ENCODE measurements at places on chromosomes 11 and 22.

DNA sequence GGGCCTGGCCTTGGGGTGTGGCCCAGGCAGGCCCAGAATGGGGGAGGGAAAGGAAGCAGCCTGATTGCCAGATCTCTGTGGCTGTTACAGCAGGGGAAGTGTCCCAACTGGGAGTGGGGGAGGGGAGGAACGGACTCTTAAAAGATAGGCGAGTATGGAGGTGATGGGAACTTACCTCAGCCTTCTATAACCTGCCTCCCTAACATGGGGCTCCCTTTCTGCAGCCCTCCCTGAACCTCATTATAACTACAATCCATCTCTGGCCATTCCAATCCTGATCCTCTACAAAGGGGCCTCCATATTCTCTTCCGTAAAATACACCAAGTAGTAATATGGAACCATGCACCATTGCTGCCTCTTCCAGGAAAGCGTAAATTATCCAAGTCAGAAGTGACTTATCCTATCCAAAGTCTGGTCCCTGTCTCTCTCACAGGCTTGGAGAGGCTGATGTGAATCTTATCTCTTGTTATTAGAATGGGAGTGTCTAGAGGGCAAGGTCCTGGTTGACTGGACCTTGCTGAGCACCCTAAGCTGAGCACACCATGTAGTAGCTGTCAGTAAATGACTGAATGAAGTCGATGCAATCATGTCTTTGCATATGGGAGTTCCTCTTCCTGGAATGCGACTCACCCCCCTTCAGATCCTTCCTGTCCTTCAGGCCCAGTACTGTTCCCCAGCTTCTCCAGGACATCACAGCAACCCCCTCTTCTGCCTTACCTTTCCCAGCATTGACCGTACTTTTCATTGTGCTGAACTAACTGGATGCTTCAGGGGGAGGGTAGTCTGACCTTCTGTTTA, 5.9 kb downstream of the RHOG start:
- no peak for DNase-seq

GRCh38 chr11:66112601-66113499, 42.8 kb downstream of the PACS1 start:
- peak; percentile 85 for DNase-seq

GRCh38 chr11:59801160-59801706, 9.3 kb downstream of the MRPL16 start:
- DNase-seq, result no peak

- DNase-seq, result no peak
Observed at GRCh38 chr11:123640029-123640428, 14.4 kb downstream of the SCN3B start.

GRCh38 chr11:77187111-77187750, 59.2 kb downstream of the MYO7A start:
- no peak for DNase-seq

DNA sequence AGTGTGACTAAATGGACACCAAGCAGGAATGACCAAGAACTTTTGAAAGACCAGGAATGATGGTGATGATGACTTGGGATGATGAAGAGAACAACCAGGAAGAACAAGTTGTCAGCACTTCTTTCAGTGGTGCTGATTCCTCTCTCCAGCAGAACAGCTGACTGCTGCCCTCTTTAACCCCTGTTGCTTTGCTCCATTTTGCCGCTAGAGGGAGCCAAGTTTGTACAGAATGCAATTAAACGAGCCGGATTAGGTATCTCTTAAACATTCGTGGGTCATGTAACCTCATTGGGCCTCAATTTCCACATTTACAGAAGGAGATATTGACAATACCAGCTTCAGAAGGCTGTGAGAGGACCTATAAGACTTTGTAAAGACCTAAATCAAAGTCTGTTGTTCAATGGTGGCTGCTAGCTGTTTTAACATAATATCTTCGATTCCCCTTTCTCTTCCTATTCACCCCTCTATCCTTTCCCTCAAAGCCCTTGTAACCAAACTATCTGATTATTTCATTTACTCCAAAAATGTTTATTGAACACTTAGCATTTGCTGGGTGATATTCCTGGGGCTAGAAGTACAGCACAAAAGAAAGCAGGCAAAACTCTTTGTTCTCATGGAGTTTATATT, 1.9 kb downstream of the OR4S1 start:
- DNase-seq, result peak; percentile 17

GRCh38 chr11:110165039-110165925, 72.1 kb downstream of the ZC3H12C start:
- no peak for DNase-seq

DNA sequence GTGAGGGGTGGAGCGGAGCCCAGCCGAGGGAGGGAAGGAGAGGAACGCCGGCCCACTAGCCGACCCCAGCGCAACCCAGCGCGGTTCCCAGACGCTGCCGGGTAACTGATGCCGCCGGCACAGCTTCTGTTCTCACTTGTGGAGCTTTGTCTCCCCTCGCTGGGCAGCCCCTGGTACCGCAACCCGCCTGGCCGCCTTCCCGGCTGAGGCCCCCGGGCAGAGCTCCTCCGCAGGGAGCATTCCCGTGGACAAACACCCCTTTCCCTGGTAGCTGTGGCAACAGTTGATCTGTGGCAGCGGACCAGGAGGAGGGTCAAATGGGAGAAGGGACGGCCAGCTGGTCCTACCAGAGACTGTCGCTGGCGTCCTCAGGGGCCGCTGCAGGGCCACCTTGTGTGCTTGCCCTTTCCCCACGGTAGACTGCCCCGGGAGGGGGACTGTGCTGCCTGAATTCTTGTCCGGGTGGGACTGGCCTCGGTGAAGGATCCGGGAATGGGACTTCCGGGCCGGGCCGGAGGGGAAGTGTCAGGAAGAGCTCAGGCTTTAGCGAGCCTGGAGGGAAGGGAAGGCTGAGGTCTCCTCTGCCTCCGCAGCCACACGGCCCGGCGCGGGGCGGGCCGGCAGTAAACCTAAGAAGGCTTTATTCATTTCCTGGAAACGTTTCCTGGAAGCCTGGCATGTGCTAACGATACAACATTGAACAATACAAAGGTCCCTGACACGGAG, 468.0 kb downstream of the OPCML start:
- peak; percentile 24 for DNase-seq

DNA sequence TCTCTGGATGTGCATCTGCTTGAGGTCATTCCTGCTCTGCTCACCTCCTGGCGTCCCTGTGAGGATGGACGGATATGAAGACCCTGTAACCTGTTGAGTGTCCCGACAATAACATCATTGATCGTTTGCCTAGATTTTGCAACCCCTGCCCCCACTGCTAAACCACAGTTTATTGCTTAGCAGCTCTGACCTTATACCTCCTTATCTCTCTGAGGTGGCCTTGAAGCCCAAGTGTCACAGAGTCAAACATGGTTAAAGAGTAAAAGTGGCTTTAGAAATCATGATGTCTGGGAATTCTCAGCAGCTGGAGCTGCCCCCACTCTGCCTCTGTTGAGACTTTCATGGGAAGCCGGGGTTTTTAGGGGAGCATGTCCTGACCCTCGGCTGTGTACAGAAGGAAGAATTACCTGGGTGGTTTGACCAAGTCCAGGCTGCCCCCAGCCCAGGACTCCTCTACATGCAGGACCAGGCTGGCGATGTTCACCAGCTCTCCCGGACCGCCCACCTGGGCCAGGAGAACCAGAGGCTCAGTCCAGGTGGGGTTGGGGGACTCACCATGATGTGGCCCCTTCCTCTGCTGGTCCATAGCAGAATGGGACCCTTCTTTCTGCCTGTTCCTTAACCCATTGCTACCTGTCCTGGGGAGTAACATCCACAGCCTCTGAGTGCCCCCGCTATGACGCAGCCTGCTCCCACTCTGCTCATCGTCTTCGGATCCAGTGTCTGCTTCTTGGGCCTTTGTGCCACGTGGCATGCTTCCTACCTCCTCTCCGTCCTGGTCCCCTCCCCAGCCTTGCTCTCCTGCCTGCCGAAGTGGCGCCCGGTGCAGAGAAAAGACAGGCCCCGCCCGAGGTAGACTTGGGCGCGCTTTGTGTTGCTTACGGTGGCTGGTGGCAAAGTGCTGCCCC, 33.4 kb upstream of the FTH1 start:
- no peak for DNase-seq

GRCh38 chr11:116786966-116787365, 857 bp downstream of the ZPR1 start:
- no peak for DNase-seq

DNA sequence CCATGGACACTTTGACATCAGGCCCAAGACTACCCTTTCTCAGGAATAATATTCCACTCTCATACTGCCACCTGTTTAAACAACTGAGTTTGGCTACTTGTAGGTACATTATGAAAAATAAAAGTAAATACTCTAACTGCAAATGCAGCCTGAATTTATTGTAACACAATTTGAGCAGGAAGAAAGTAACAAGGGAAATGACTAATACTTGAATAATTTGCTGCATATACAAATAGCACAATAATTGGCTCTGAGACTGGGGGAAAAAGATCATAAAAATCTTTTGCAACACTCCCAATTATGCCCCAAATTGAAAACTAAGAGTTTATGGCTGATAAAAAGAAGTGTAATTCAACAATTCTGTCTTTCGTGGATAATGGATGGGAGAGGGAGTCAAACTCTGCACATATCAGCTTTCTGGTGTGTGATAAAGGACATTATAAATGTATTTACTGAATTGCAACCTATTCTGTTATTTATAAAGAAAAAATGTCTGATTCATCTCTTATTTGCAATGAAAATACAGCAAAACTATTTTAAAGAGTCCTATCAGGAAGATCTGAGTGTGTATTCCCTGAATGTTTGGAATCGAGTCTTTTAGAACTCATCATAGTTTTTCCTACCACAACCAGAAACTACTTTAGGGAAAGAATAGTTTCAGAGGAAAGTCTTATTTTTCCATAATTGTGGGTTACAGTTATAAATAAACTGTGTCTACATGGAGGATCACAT, 359.0 kb downstream of the JRKL start:
- no peak for DNase-seq

DNA sequence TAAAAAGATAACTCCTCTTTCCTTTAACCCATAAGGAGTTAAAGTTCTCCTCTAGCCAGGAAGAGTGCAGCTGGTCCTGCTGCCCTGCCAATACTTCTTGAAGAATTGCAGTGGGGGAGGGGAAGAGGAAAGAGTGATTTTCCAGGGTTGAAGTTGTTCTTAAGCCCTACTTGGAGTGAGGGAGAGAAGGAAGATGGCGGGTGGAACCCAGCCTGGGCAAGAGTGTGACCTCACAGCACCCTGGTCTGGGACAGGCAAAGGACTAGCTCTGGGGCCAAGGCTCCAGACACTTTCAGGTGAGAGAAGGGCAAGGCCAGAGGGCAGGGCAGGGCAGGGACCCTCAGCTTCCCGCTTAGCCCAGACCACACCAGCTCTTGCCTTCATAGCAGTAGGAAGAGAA, 6.6 kb downstream of the TNKS1BP1 start:
- no peak for DNase-seq

DNA sequence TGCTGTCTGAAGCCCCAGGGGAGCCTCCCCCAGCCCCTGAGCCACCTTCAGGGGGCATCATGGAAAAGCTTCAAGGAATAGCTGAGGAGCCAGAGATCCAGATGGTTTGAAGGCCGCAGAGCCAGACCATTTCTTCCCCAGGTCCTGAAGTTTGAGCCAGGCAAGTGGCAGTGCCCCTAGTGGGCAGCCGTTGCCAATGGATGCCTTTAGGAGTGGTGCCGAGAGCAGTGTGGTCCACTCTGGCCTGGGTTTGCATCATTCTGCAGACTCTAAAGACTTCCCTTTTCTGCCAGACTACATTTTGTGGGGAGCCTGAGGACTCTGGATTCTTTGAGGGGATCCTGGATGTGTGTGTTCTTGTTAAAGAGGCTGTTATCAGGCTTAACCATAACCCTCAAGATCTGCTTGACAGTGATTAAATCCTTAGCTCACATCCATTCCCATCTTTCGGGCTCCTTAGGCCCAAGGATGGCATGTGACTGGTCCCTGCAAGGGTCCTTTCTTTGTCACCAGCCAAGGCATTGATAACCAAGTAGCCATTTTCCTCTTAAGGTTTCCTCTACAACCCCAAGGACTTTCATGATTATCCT, 13.1 kb downstream of the HINFP start:
- DNase-seq, result no peak

DNA sequence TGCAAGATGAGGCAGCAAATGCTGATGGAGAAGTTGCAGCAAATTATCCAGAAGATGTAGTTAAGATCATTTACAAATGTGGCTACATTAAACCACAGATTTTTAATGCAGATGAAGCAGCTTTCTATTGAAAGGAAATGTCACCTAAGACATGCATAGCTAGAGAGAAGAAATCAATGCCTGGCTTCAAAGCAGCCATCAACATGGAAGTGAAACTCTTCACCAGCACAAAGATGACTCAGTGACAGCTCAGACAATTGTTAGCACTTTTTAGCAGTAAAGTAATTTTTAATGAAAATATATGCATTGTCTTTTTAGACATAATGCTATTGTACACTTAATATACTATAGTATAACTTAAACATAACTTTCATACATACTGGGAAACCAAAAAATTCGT, 71.4 kb downstream of the FANCF start:
- no peak for DNase-seq

- no peak for DNase-seq
Observed at GRCh38 chr11:75773595-75774353, 5.2 kb downstream of the DGAT2 start.

- DNase-seq, result no peak
Observed at GRCh38 chr11:75236062-75236461, 4.5 kb upstream of the TPBGL start.

DNA sequence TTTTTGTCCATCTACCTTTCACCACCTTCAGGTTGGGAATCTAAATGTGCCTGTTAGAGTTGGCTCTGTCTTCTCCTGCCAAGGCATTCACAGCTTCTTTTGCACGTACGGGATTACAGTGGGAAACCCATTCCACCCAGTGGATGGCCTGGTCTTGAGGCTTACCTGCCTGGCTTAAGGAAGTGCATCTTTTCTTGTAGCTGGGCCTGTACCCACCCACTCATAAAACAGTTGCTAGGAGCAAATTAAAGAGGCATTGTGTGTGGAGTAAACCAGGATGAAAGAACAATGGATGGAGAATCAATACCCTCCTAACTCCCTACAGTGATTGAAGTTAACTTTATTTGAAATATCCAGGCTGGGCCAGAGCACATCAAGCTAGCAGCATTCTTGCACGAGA, 71.6 kb downstream of the TEAD1 start:
- no peak for DNase-seq

GRCh38 chr11:62547691-62548281, 1.2 kb upstream of the AHNAK start:
- DNase-seq, result no peak

DNA sequence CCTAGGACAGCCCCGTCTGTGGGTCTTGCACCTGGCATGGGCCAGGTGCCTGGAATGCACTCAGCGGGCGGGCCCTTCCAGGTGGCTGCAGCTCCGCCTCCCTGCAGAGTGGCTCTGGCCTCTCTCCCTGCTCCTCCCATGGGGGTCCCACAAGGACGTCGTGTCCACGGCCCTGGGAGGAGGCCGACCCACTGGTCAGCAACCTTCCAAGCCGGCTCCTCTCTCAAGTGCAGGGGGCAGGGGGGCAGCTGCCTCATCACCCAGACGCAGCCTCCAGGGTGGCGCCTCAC, 41.9 kb downstream of the CERK start:
- DNase-seq, result no peak

- no peak for DNase-seq
Observed at GRCh38 chr11:16786131-16786530, 47.7 kb downstream of the C11orf58 start.

- DNase-seq, result no peak
Observed at GRCh38 chr11:36775756-36776155, 177.7 kb upstream of the RAG2 start.
